ENCODE measurements at places on chromosomes 2 and 18. TPM values are rescaled to one million over a fixed set of nuclear protein-coding genes. Genes with fewer than 3 reads are reported as not detected.

- DNase-seq = no peak
Observed at GRCh38 chr2:197803033-197803444, 1.4 kb upstream of the PLCL1 start.

DNA sequence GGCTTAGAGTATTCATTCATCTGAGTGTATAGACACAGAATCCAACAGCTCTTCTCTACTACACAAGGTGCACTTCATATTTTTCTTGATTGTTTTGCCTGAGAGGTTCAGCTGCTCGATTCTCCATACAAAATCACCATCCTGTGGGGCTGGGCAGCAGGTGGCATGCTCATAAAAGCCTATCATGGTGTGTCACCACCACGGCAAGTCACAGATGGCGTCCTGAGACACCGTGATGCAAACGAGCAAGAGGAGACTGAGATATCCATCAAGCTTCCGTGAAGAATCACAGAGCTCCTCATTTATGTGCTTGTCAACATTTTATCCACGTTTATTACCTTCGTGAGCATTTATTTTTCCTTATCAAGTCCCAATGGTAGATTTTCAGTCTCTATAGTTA lies 22.4 kb upstream of the NRP2 start:
- DNase-seq = no peak

Gene GALNT14
- 2.5 TPM for total RNA-seq

DNA sequence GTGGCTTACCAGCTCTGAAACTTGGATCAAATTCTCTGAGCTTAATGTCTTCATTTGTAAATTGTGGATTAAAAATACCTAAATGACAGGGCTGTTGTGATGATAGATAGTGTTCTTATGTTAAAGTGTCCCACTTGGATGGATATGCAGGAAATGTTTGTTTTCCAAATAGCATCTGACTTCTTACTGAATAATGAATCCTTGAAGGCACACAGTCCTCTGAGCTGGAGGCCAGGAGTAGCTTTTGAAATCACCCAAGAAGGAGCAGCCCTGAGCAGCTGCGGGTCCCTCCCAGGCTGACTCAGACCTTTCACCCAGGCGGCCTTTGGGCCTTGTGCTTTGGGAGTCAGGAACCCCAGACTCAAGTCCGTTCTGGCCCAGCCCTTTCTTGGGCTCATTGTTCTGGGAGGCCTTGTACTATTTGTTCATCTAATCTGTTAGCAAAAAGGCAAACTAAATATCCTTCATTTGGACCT lies 173.0 kb upstream of the GATA6 start:
- no peak for DNase-seq

Gene ANKRD30B
- not detected for total RNA-seq

Gene KCNG2
- 0.75 TPM for total RNA-seq

Gene RSAD2
- 3.5 TPM for total RNA-seq

- DNase-seq = no peak
Observed at GRCh38 chr2:239140346-239141020, 260.3 kb downstream of the HDAC4 start.

DNA sequence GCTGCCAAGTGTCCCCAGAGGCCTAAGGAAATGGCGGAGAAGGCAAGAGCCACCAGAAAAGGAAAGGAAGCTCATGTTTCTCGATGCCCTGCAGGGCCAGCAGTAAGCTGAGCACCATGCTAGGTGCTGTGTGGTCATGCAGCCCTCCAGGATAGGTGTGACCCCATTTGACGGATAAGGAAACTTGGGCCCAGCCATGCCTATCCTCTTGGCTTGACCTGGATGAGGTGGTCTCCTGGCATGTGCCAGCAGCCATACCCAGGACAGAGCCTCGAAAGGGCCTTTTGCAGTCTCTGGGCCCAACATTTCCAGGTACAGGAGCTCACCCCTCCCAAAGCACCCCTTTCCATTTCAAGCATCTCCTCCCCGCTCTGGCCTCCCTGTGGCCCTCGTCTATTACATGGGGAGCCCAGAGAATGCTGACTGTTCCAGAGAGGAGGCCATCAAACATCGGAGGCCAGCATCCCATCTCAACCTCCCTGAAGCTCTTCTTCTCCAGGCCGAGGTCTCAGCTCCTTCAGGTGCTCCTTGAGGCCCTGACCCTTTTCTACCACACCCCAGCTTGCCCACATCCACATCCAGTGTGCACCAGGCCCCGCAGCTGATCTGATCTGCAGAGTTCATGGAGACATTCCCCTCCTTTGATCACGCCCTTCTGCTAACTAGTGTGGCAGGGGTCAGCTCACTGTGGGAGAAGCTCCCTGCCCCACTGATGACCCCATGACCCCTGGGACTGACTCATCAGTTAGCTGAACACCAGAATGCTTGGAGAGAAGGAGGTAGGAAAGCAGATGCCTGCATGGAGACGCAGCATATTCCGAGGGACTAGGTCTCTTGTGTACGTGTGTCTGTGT lies 208.4 kb downstream of the TNS1 start:
- DNase-seq = peak; percentile 13

Gene LIPG
- total RNA-seq = 1.2 TPM

Gene MYOM1
- total RNA-seq = 8.5 TPM

- no peak for DNase-seq
Observed at GRCh38 chr18:57837917-57838548, 34.9 kb upstream of the ATP8B1 start.

- DNase-seq = no peak
Observed at GRCh38 chr2:40243581-40244187, 208.2 kb downstream of the SLC8A1 start.

DNA sequence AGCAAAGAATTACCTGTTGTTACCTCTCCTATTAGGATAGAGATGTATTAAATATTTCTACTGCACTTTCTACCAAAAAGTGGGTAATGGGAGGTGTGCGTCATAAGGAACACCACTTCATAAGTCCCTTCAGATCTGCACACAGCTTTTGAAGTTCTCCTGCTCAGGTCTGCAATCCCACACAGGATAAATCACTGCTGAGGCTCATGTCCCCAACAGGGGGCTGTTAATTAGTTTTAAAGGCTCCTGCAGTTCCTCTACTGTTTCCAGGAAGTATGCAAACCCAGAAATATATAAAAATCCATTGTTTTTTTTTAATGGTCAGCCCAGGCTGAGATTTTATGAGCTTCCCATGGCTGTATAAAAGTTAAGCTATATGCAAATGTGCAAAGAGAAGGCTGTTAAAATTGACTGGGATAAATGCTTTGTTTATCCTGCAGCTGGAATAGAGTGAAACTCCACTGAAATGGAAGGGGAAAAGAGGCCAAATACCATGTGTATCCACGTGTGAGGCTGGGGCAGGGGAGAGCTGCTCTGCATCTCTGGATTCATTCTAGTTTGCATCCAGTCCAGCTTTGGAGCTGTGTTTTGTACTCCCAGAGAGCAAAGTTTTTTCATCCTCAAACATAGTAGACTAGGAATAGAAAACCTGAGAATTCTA lies 903.7 kb downstream of the TDRD15 start:
- no peak for DNase-seq

Gene RIT2
- not detected for total RNA-seq

Gene CPLX4
- total RNA-seq = not detected

DNA sequence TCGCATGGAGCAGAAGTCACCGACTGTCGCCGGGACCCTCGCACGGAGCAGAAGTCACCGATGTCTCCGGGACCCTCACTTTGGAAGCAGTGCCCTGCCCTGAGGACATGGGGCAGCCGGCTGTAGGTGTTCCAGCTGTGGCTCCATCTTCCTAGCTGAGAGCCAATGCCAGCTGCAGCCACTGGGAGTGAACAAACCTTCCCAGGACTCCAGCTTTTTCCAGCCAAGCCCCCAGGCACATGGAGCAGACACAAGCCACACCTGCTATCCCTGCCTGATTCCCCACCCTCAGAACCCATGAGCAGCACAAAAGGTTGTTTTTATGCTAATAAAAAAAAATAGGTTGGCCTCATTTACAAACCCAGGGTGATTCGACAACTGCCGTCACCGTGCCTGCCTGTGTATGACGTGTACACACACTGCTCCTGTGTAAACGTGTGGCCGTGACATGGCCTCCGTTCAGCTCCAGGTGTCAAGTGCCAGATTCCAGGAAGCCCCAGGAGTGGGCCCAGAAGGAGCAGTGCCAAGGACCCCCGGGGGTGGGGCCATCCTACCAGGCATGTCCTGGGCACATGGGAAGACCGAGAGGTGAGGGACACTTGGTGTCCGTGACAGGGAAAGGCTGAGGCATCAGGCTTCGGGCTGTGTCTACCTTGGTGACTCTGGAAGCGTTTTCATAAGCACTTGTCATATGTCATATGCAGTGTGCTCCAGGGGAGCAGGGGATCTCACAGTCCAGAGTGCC lies 91.5 kb downstream of the EIPR1 start:
- no peak for DNase-seq

DNA sequence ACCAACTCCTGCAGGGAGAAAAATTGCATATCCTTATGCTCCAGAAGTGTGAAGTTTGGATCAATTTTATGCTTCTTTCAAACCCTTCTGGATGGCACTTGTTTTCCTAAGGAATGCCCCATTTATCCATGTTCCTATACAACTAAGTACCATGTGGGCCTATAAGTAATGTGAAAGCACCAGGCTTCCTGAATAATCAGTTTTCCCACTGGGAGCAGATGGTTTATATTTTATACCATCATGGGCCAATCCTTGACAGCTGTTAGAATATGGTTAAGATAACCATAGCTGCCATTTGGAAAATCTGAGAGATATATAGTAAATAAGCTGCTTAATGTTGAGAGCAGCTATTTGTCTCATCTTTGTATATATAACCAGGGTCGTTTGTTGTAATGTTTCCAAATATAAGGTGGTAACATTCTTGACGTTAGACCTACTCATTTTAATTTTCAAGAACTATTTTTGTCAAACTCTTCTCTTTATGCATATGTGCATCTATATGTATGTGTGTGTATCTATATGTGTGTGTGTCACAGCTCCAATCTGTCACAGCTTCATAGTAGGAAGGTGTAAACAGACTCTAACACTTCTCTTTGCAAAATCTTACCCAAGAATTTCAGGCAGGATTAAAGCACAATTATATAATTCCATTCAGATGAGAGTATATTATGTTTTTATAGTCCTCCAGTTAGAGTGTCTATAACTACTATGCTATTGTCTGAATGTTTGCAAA lies 458.7 kb upstream of the GCFC2 start:
- no peak for DNase-seq

Measured in omental fat pad (tissue), 4 donors.